Stimulated activated CD8-positive, alpha-beta memory T cell treated with anti-CD3 and anti-CD28 coated beads, Interleukin-7, amount 100 ng/mL, for 1 hour (primary cell): ENCODE measurements at places on chromosomes 5 and 9.

- no peak for DNase-seq
Observed at GRCh38 chr9:136576269-136576626, 30.4 kb upstream of the NOTCH1 start.

- DNase-seq, result no peak
Observed at GRCh38 chr5:137580030-137580429, 80.9 kb upstream of the SPOCK1 start.

- no peak for DNase-seq
Observed at GRCh38 chr9:120886490-120886967, 9.5 kb upstream of the PHF19 start.

DNA sequence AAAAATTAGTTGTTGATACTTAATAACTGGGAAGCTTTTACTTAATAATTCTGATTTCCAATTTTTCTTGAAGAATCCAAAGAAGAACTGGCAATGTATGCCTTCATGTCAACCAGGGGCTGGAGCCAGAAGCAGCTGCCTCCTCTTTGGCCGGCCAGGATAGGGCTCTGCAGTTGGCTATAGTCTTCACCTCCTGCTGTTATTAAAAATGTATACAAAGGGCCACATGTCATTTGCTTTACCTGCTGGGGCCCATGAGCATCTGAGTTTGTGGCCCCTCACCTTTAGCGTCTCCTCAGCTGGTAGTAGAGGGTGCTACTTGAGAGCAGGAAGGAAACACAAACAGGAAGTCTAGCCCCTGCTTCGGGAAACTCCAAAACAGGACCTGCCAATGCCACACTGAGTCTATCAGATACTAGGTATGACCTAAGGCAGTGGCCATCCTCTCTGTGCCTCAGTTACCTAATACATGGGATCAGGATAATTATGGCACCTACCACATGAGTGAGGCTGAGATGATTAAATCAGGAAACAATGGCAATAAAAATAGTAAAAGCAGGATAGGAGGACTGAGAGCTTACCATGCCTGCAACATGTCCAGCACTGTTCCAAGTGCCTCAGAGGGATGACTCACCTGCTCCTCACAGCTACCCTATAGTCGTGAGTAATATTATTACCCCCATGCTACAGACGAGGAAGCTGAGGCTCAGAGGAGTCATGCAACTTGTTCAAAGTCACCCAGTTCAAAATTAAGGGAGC lies 21.3 kb downstream of the CCDC69 start:
- no peak for DNase-seq

DNA sequence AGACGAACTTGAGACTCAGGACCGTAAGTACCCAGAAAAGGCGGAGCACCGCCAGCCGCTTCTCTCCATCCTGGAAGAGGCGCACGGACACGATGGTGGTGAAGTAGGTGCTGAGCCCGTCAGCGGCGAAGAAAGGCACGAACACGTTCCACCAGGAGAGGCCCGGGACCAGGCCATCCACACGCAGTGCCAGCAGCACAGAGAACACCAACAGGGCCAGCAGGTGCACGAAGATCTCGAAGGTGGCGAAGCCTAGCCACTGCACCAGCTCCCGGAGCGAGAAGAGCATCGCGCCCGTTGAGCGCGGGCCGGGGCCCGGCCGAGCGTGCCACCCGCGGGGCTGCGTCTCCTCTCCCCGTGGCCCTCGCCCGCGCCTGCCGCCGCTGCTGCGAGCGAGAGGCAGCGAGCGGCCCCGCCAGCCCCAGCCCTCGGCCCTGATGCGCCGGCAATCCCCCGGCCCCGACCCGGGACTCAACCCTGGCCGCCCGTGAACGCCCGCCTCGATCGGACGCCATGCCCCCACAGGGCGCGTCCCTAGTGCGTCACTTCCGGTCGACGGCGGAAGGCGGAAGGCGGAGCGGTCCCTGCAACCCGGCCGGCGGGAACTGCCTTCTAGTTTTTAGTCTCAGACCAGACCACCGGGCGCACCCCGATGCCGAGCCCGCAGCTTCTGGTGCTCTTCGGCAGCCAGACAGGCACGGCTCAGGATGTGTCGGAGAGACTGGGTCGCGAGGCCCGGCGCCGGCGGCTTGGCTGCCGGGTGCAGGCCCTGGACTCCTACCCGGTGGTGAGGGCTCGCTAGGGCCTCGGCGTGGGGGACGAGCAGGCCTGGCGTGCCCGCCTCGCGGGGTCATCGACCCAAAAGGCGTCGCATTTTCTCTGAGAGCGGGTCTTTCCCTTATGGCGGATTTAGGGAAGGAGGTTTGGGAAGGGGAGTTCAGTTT lies at the start of the genes NDOR1 and TMEM203:
Gene NDOR1 (plus strand): TSS at position 575 of the 944 bp plus-strand sequence. CDS start 78 bp downstream, at position 653.
Gene TMEM203 (minus strand): TSS at position 523 of the 944 bp plus-strand sequence. CDS start 234 bp downstream, at position 289.
- DNase-seq, result peak; percentile 91

- DNase-seq, result no peak
Observed at GRCh38 chr5:35212122-35212982, 17.9 kb downstream of the PRLR start.

GRCh38 chr5:9198394-9198793 lies 347.5 kb downstream of the SEMA5A start:
- DNase-seq, result no peak
